CD4-positive, CD25-positive, alpha-beta regulatory T cell (primary cell): ENCODE measurements at places on chromosomes 1 and 21.

GRCh38 chr21:26351661-26352060 lies 181.1 kb upstream of the APP start:
- H3K4me1 ChIP-seq = no peaks in the 10 kb centered on the region
- no peaks in the 10 kb centered on the region for H3K36me3 ChIP-seq
- no peak overlapping the region for H3K27ac ChIP-seq
- no peaks in the 10 kb centered on the region for H3K27me3 ChIP-seq

DNA sequence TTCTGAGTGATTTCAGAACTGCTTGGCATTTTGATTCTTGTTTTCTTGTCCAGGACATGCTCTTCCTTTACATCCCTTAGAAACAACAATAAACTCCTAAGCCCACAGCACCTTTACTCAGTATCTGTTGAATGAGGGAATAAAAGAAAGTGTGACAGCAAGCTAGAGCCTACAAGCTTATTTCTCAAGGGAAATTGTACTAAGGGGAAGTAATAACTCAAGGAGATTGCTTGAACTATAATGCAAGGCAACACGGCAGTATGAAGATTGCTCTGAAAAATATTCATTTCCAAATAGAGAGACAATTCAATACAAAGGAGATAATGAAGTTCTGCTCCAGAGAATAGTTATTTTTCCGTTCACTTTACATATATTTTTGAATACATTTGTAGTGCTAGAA lies 6.5 kb downstream of the OR6P1 start:
- DNase-seq = no peak
- H3K4me3 ChIP-seq = no peak overlapping the region
- no peaks in the 10 kb centered on the region for H3K36me3 ChIP-seq
- H3K27me3 ChIP-seq = peaks cover 9% of the 10 kb centered on the region

- DNase-seq = no peak
- H3K4me1 ChIP-seq = peaks cover 10% of the 10 kb centered on the region
- H3K27ac ChIP-seq = no peak overlapping the region
These were observed 44.8 kb downstream of the ACP6 start for GRCh38 chr1:147625362-147625995.

GRCh38 chr1:21334214-21335087 lies 44.2 kb upstream of the ECE1 start:
- H3K36me3 ChIP-seq = no peaks in the 10 kb centered on the region
- H3K27ac ChIP-seq = peak overlapping the region; percentile 92
- peak; percentile 82 for DNase-seq
- peaks cover 79% of the 10 kb centered on the region for H3K4me1 ChIP-seq
- no peaks in the 10 kb centered on the region for H3K27me3 ChIP-seq

- no peaks in the 10 kb centered on the region for H3K36me3 ChIP-seq
- DNase-seq = no peak
- no peak overlapping the region for H3K4me3 ChIP-seq
These were observed 11.2 kb upstream of the TRIM33 start for GRCh38 chr1:114522264-114522575.

DNA sequence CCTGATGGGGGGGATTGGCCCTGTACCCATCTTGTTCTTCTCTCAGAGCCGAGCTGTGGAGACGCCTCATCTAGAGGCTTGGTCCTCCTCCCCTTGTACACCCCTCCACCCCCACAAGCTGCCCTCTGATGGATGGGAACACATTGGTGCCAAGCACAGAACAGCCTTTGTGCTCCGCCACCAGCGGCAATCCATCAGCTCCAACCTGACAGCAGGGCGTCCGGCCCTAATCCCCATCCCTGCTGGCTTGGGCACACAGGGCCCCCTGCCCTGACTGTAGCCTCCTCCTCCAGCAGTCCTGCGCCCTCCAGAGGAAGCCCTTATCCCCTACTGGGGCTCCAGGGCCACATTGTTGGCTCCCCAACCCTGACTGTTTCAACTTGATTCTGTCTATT lies 3.8 kb upstream of the MYOG start:
- H3K27me3 ChIP-seq = no peaks in the 10 kb centered on the region
- H3K4me3 ChIP-seq = no peak overlapping the region
- DNase-seq = no peak
- no peaks in the 10 kb centered on the region for H3K4me1 ChIP-seq
- H3K36me3 ChIP-seq = no peaks in the 10 kb centered on the region

DNA sequence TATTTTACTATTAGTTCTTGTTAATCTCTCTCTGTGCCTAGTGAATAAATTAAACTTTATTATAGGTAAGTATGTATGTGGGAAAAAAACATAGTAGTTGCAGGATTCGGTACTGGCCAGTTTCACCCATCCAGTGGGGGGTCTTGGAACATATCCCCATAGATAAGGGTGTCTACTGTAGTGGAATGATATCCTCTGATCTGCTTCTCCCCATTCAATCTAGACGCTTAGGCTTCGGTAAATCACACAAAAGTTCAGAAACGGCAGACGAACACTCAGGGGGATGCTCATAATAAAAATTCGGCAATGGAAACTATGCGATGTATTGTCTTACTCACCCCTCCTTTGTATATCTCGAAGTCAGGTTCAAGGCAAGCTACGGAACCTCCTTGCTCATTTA lies 232.9 kb upstream of the COA6 start:
- no peak overlapping the region for H3K4me3 ChIP-seq
- H3K4me1 ChIP-seq = no peaks in the 10 kb centered on the region
- H3K27me3 ChIP-seq = peaks cover 3% of the 10 kb centered on the region
- no peak for DNase-seq
